Retinal pigment epithelial cell (primary cell): ENCODE measurements at places on chromosomes 1 and 21.

DNA sequence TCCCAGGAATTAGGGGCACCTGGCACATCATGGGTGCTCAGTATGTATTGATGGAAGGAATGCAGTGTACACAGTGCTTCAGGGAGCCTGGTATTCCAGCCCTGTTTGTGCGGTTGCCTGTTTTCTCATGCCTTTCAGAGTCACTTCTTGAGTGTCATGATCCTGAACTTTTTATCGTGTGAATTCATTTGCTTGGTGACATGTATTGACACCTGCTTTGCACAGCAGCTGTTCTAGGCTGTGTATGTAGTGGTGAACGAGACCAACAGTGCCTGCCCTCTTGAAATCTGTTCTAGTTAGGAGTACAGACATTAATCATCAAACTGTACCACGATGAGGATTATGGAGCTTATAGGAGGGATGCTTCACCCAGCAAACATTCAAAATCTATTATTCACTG lies 6.1 kb downstream of the HTR6 start:
- no peak for DNase-seq

DNA sequence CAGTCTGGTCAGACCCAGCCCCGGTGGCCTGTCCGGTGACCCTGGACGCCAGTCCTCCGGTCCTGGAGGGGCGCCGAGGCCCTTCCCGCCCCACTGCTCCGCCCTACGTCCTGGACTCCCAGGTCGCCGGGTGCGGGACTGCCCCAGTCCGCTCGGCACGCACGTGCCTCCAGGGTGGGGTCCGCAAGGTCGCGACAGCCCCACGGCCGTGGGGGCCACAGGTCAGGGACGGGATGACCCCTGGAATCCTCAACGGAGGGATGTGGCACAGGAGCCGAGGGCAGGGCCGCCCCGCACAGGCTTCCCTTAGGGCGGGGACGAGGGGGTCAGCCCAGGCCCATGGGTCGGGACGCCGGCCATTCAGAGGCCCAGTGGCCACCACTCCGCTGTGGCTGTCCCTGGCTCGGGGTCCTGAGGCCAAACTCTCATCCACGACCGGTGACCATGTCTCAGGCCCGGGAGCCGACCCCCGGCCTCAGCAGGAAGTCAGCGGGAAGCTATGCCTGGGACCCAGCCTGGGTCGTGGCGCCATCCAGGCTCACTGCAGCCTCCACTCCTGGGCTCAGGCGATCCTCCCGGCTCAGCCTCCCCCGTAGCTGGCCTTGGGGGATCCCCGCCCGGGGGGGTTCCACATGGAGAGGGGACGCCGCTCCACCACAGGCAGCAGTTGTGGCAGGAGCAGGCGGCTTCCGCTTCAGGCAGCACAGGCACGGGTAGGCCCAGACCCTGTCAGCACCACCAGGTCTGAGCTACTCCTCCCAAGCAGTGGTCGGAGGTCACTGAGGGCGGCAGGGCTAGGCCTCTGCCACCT lies 599 bp upstream of the TMEM240 start:
- no peak for DNase-seq

DNA sequence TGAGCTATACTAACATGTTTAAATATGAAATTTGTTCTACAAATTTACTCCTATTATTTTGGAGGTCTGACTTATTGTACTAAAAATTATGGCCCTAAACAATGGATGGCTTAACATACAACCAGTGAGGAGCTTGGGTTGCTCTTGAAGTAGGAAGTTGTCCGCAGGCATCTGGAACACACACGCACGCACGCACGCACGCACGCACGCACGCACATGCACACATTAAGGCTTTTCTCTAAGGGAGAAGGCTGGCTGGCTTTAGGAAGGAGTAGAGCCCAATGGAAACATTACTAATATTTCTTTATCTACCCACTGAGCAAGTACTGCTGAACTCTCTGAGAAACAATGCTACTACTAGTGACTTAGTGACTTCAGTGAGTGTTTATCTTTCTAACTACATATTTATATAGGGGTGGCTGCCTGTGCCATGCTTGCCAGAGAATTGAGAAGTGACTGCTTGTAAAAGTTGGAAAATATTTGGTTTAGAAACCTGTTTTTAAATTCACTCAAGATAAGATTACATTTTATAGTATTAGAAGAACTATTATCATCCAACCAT lies 16.2 kb upstream of the ARHGAP29 start:
- DNase-seq, result no peak

- DNase-seq, result no peak
Observed at GRCh38 chr1:3930301-3931006, 30.4 kb upstream of the C1orf174 start.

DNA sequence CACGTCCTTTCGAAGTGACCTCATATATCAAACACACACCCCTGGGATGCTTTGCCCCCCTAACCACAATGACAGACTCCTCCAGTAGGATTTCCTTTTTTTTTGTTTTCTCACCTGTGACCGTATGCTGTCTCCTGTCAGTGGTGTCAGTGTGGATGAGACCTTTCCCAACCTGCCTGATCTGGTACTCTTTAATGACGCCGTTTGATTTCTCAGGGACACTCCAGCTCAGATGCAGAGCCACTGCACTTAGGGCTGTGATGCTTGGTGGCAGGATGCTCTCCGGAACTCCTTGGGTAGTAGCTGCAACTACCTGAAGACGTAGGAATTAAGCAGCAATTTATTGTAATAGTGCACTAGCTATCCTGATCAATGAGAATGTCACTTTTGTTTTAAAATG lies 212.6 kb downstream of the KCTD3 start:
- no peak for DNase-seq

GRCh38 chr1:202168861-202169260 lies 8.5 kb upstream of the PTPN7 start:
- no peak for DNase-seq

DNA sequence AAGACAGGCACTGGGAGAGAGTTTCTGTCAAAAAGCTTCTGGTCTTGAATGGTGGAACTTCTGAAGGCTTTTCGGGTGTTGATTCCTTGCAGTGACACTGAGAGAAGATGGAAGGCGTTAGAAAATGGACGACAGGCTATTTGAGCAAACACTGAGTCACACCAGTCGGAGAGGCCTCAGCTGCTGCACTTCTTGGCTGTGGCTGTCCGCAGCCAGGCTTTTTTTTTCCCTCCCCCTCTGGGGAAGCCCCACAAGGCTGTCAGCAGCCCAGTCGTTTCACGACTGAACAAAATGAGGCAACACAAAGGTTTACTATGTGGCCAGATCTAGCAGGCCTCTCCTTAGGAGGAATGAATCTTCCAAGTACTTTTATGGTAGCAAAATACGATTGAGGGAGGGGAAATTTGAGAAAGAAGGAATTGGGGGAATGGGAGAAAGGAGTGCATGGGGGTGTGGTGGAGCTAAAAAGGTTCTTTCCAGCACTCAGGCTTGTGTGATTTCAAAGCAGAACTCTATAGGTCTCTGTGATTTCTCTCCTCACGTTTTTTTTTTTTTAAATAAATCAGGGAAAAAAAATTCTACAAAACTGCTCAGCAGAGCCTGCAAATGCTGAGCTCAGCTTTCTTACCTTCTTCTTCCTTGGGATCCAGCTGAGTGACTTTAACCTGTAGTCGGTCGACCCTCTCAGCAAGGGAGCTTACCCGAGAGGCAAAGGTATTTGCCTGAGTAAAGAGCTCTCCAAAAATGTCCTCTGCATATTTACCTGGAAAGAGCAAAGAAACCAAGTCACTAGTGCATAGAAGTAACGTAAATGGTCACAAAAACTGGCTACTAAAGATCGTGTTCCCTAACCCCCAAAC lies 26.1 kb downstream of the GPR3 start:
- peak; percentile 58 for DNase-seq

- DNase-seq, result peak; percentile 85
Observed at GRCh38 chr1:94048413-94049164, 72.4 kb downstream of the ABCA4 start.

- DNase-seq, result no peak
Observed at GRCh38 chr1:28642056-28642846, 616 bp downstream of the TAF12 start.

- no peak for DNase-seq
Observed at GRCh38 chr1:46689356-46689755, 17.7 kb downstream of the TEX38 start.

DNA sequence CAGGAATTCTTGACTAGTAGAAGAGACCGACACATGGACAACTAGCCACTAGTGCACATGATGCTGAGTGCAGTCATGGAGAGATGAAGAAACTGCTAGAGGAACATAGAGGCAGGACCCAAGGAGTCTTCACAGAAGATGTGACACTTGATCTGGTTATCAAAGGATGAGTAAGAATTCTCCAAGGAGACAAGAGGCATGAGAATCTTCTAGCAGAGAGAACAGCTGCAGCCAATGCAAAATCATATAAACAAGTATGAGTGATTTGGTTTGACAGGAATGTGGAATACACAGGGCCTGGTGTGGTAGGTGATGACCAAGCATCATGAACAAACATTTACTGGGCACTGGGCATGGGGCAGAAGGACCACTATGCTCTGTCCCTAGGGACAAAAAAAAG lies 140.9 kb upstream of the CTTNBP2NL start:
- DNase-seq, result no peak

GRCh38 chr21:45763074-45763473 lies 119.5 kb downstream of the PCBP3 start:
- DNase-seq, result no peak

DNA sequence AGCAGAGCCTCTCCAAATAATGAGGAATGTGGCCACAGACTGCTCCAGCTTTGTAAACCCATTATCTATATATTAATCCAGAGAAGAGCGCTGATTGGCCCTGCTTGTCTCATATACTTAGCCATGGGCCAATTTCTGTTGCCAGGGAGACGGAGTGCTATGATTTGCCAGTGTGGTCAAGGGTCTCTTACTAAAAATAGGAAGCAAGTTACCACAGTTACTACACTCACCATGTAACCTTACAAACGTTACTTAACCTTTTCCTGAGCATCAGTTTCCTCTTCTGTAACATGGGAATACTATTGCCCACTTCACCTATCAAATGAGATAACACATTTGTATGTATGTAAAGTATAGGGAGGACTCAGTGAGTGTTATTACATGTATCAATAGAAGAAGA lies 7.7 kb upstream of the S100A2 start:
- no peak for DNase-seq

GRCh38 chr1:97740891-97741290 lies 179.9 kb downstream of the DPYD start:
- DNase-seq, result no peak

- DNase-seq, result no peak
Observed at GRCh38 chr1:30606166-30606565, 117.2 kb downstream of the MATN1 start.

DNA sequence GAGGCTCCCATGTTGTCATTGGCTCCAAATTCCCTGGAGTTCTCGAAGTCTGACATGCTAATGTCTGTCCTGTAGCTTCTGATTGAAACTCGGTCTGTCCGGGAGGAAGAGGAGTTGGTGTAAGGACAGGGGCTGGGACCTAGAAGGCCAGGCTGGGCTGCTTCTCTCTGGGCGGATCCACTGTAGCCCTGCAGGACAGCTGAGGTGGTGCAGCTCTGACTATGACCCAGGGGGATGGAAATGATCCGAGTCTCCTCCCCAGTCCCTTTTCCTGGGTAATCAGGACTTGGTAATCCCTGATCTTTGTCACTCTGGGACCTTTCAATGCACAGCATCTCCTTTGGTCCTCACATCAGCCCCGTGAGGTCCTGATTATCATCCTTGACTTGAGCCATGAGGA lies 10.0 kb upstream of the FCMR start:
- DNase-seq, result no peak

DNA sequence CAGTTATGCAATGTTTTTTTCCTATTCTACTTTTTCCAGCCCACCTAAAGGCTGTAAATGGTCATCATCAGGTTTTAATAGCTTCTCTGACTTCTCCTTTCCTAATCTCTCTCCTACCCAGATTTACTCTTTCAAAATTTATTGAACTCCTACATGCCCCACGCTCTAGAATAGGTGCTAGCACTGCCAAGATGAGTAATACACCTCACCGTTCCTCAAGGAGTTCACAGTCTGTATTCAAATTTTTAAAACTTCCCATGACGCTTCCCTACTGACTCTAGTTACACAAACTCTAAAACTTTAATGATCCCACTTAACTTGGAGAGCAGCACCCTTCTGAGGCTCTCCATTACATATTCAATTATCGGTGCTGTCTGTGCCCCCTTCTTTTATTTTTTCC lies 51.6 kb downstream of the ALG14 start:
- DNase-seq, result no peak

DNA sequence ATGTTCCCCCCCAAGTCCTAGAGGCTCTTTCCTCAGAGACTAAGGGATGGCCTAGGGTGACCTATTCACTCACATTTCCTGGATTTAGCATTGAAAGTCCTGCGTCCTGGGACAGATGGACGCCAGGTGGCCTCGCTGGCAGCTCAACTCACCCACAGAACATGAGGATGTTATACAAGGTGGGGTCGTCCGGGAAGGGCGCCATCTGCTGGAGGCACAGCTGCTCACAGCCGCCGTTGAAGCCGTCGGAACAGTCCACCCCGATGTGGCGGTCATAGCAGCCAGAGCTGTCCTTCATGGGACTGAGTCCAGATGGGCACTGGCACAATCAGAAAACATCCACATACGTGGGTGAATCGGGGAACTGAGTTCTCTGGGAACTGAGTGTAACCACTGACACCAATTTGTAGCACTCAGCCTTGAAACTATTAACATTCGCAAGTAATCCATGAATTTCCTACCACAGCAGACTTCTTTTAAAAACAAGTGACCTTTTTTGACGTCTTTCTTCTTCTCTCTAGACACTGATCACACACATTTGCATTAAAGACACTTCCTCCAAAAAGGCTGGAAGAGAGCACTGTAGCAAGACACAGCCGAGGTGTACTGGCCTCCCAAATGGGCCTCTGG lies 215.4 kb downstream of the ASTN1 start:
- DNase-seq, result no peak

DNA sequence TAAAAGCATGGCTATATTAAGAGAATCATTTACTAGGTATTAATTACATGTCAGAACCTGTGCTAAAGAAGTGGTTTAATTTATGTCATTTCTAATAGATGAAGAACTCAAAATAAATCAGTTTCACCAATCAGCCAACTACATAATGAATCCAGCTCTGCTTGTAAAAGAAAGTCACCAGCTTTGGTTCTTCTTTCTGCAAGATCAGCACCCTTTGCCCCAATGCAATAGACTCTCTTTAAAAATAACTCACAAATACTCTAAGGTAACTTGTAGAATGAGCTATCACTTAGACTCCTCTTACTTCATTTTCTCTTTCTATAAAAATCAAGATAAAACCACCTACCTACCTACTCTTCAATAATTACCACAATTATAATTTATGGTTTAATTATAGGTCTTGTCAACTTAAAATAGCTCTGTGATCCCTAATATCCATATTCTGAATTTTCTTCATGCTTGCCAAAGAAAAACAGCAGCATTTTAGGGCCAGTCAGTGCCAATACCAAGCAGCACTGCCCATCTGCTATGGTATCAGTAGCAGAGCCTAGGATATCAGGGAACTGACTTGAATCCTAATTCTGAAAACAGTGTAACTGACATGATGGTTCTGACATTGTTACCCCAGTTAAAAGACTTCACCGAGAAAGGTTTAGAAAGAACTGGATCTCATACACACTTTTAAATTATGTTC lies 11.3 kb downstream of the SLC19A2 start:
- no peak for DNase-seq

GRCh38 chr1:165187031-165188009 lies 169.2 kb downstream of the LMX1A start:
- DNase-seq, result no peak

- DNase-seq, result no peak
Observed at GRCh38 chr1:162206749-162207635, 137.5 kb downstream of the NOS1AP start.

GRCh38 chr1:2629627-2630497 lies 3.0 kb downstream of the MMEL1 start:
- no peak for DNase-seq
